ENCODE measurements at places on chromosomes 2 and 18.

- no peak for DNase-seq
Measured at GRCh38 chr2:27875089-27875881, 14.9 kb downstream of the RBKS start.

DNA sequence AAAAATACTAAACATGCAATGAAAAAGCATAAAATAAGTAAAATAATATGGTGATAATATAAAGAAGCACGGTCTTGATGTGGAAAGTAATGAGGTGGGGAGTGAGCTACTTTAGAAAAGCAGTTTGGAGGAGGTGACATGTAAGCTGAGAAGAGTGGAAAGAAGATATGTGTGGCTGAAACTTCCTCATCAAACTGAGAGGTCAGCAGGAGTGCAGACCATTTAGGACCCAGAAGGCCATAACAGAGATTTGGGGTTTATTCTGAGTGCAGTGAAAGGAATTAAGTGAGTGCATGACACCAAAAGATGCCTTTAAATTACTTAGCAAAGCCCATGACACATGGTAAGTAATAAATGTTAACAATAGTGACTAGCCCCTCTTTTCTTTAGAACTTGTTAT is 24.4 kb upstream of the TMEM182 start:
- DNase-seq = no peak

DNA sequence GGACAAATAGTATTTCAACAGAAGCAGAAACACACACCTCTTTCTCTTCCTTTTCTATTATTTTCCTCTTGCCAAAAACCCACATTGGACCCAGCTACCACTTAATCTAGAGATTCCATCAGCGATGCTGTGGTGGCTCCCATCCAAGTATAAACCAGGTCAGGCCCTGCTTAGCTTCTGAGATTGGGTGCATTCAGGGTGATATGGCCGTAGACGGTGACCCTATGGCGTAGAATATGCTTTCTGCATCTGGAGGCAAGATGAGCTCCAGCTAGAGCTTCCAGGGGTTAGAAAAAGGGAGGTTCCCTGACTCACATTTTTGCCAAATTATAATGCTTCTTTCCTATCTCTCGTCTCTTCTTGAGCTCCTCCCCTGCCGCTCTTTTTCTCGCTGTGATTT is 66.5 kb downstream of the TNP1 start:
- no peak for DNase-seq

DNA sequence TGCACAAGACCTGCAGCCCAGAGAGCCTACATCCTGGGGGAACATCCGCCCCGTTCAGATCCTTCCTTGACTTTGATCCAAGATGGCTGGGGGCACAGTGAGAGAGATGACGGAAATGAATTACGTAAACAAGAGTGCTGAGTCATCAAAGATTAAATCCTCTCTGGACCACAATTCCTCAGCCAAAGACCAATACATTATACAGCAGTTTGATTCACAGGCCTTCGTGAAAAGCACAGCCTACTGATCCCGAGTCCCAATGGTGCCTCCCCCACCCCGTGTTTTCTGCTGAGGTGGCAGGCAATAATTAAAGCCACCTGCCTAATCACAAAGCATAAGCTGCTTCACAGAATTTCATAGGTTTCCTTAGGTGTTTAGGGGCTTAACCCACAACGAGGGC is 43.0 kb downstream of the MYO5B start:
- no peak for DNase-seq

DNA sequence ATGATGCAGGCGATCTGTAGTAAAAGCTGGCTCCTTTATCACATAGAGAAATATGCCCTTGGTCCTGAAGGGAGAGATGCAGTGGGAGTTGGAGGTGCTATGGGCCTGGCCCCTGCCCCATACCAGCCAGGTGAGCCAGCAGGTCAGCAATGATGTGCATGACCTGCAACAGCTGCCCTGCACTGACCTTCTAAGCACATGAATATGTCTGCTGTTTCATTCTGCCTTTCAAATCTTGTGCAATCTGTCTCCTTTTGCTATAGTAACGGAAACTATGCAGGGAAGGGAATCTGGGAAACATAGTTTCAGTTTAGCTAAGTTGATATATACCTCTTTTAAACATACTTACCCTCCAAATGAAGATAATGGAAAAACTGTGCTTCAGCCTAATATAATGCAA is 235.2 kb downstream of the TDRD15 start:
- DNase-seq = no peak

- DNase-seq = no peak
Measured at GRCh38 chr2:176156301-176156806, 753 bp upstream of the HOXD3 start.

- DNase-seq = no peak
Measured at GRCh38 chr2:28692411-28692810, 59.2 kb upstream of the PPP1CB start.

DNA sequence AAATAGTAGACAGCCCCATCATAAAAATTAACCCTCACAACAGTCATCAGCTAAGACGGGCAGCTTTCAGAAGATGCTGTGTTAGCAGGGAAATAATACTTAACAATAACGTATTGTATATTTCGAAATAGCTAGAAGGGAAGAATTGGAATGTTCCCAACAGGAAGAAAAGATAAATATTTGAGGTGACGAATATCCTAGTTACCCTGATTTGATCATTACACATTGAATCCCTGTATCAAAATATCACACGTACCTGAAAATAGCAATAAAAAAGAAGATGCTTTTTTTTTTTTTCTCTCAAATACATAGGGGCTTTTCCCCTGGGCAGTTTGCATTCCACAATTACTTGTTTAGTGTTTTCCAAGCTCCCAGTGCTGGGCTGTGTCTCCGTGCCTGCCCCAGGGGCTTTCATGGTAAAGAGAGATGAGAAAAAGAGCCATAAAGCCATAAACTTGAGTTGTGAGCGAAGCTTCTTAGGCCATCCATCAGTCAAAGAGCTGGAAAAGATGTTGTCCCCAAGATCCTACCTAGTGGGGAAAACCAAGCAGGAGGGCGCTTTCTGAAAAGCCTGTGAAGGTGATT is 183.0 kb upstream of the REV1 start:
- no peak for DNase-seq

DNA sequence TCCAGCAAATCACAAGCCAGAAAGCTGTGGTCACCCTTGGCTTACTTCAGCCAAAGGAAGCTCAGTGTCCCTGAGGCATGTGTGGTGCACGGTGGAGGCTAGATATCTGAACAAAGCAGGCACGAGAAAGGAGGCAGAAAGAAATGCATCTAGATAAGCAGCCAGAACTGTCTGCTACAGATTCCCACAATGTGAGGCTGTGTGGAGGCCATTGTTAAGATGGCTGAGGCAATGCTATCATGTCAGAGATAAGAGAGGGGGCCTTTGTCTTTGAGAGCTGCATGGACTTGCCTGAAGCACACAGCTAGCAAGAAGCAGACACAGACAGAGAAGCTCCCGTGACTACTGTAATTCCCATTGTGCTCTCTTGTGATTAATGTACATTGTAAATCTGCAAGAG is 110.5 kb upstream of the LYPD6 start:
- no peak for DNase-seq

GRCh38 chr2:136407952-136408318 is 290.0 kb upstream of the CXCR4 start:
- DNase-seq = no peak

- no peak for DNase-seq
Measured at GRCh38 chr18:44090453-44090852, 590.2 kb upstream of the SETBP1 start.

DNA sequence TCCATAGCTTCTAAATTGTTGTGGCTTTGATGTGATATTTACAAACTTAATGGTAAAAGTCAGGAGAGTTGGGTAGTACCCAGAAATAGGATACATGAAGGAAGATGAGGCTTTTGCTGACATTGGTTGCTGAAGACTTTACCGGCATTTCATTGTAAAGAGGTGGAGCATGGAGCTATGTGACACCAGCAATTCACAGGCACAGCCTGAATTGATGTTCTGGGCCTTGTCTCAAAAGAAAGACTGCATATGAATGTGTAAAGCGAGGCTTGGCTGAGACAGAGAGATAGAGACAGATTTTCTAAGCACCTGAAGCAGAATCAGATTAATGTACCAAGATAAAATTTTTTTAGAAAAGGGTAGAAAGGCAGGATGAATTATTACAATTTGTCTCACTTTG is 864.9 kb upstream of the ID2 start:
- DNase-seq = no peak

- no peak for DNase-seq
Measured at GRCh38 chr2:218074031-218074430, 5.0 kb downstream of the RUFY4 start.

DNA sequence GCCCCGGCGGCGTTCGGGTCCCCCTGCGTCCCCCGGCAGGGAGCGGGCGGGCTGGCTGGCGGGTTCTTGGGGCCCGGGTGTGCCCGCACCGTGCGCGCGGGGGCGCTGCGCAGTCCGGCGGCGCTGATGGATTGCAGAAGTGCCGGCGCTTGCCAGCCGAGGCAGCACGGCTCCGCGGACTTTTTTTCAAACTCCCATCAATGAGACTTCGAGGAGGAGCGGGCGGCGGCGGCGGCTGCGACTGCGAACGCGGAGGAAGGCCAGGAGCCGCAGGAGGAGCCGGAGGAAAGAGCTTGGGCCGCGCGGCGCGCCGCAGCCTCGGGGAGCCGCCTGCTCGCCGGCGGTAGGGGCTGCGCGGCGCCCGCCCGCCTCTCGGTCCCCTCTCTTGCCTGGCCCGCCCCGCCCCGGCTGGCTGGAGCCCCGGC is at the start of gene GLI2:
TSS of gene GLI2 (plus strand) at position 123 of the 425 bp plus-strand sequence. CDS start 61,453 bp downstream, outside the sequence.
- peak; percentile 32 for DNase-seq

DNA sequence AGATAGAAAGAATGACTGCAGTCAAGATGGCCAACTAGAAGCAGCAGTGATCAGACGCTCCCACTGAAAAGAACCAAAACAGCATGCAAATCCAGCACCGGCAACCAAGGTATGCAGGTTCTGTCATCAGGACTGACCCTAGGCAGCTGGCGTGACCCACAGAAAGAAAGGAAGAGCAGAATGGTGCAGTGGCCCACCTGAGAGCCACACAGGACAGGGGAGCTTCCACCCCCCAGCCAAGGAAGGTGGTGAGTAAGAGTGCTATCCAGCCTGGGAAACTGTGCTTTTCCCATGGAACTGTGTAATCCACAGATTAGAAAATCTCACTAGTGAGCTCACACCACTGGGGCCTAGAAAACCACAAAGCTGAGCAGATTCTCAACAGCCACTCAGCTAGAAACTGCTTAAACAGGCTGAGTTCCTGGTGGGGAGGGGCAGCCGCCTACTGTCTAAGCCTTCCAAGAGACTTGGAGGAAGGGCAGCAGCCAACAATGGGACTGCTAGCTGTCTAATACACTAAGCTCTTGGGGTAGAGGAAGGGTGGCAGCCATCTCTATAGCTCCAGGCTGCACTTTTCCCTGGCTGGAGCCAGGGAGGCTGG is 127.9 kb downstream of the EVA1A start:
- no peak for DNase-seq

- no peak for DNase-seq
Measured at GRCh38 chr2:65292461-65293011, 64.9 kb downstream of the ACTR2 start.

GRCh38 chr2:214830794-214831346 is 21.4 kb upstream of the BARD1 start:
- DNase-seq = no peak

DNA sequence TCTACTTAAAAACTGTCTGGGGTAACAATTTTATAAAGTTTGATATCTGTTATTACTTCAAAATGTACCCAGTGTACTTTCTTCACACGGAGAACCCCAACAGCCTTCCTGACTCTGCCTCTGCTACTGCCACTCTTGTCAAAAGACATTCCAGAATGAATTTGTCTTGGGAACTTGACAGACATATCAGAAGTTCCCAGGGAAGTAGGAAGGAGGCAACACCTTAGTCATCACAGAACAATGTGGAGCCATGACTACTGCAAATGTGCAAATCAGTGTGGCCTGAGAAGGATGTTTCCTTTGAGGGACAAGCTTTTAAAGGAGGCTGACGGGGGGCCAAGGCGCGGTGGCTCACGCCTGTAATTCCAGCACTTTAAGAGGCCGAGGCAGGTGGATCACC is 133.8 kb upstream of the RNF152 start:
- DNase-seq = no peak

GRCh38 chr18:24736662-24737330 is 276.4 kb downstream of the HRH4 start:
- no peak for DNase-seq

DNA sequence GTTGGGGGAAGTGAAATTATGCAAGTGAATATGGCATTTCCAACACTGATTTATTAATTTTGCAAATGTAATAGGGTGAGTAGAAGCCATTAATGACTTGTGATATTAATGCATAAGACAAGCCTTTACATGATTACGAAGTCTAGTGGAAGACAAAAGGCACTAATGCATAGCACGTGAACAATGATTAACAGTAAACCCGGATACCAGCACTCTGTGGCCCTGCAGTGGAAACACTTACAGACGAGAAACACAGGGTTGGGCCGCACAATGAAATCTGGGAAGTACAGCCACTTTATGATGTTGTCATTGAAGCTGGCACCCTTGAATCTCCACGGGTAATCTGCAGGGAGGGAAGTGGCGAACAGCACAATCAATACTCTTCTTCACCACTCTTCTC is 233.4 kb downstream of the NAPG start:
- DNase-seq = no peak

DNA sequence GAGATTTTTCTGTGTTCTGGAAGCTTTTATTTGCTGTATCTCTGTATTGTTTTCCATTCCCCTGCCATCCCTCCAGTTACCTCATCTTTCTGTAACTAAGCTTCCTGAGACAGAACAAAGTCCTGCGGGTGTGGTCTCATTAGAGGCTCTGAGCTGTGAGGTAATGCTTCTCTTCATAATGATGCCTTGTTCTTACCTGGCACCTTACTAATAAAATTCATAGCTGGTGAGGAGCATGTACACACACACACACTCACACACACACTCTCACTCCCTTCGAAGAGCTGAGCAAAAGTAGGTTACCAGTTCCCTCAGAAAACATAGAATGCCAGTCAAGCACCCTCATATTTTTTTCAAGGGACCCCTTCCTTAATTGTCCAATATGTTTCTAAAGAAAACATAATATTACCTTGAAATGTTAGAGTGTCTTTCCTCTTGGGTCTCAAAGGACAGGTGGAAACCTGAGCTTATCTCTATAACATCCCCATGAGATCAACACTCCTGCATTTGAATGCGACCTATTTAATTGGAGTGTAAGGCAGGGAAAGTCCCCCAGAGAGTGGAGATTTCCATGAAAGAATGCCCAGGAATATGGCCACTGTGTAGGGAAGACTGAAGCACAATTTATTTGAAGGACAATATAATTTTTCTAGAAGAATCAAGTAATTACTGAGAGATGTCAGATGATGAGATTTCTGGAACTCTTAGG is 161.6 kb upstream of the NCK2 start:
- DNase-seq = no peak

GRCh38 chr2:218039171-218039570 is 29.9 kb upstream of the RUFY4 start:
- DNase-seq = no peak

Data from stimulated activated CD4-positive, alpha-beta T cell treated with anti-CD3 and anti-CD28 coated beads, Interleukin-12 subunit alpha, Interleukin-12 subunit beta, amount 100 ng/mL, for 48 hours (primary cell).